ENCODE measurements at places on chromosomes 2 and 18.

DNA sequence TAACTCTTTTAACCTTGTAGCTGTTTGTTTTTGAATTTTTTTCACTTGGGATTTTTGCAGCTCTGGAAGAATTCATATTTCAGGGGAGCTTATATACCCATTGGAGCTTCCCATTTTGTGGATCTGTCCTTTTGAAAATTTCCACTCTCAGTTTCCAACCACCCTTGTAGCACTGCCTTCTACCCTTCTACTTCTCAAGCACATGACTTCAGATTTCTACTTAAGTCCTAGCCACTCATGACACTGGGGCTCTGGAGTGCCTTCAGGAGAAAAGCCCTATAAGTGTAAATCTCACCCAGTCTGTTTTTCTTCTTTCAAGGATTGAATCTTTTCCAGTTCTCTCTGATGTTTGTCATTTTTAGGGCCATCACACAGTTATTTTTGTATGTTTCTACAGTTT lies 283.7 kb upstream of the KCNH7 start:
- no peak for DNase-seq
- no peaks in the 10 kb centered on the region for H3K27me3 ChIP-seq
- no peaks in the 10 kb centered on the region for H3K36me3 ChIP-seq
- H3K4me3 ChIP-seq = no peak overlapping the region
- H3K27ac ChIP-seq = no peak overlapping the region
- no peaks in the 10 kb centered on the region for H3K4me1 ChIP-seq

DNA sequence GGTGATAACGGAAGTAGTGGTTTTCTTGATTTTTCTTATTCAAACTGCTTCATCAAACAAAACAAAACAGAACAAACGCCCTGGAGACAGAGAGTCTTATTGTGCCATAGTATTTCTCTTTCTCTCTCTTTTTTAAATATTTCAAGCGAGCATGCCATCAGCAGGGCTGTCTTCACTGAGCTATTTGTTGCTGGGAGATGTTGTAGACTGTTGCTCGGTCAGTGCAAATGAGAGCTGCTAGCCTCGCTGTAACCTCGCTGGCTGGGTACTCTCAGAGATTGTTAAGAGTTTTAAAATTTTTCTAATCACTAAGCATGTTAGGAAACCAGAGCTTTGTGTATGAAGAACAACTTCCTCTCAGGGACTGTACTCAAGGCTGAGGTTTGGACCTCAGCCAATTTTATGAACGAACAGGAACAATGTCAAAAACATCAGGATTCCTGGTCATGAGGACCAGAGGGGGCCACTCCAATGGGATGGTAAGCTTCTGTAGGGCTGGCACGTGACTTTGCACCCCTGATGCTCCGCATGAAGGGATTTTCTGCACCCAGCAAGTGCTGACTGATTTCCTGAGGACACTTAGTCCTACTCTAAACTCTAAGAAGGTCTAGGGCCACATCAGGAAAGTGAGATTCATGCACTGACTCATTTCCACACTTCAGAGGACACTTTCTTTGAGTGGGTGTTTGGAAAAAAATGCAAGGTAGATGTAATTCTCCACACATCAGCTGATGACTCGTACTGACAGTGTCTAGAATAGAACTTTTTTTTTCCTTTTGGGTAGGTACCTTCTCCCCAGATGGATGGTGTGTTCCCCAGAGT lies 59.8 kb upstream of the IL1R1 start:
- no peak for DNase-seq
- no peaks in the 10 kb centered on the region for H3K27me3 ChIP-seq
- no peaks in the 10 kb centered on the region for H3K4me1 ChIP-seq
- no peak overlapping the region for H3K27ac ChIP-seq
- no peak overlapping the region for H3K4me3 ChIP-seq

GRCh38 chr18:13700153-13700552 lies 26.2 kb downstream of the FAM210A start:
- H3K36me3 ChIP-seq = peaks cover 7% of the 10 kb centered on the region
- no peaks in the 10 kb centered on the region for H3K27me3 ChIP-seq
- H3K4me1 ChIP-seq = no peaks in the 10 kb centered on the region
- DNase-seq = no peak
- H3K4me3 ChIP-seq = no peak overlapping the region

- no peaks in the 10 kb centered on the region for H3K4me1 ChIP-seq
- DNase-seq = no peak
- H3K27ac ChIP-seq = no peak overlapping the region
- no peak overlapping the region for H3K4me3 ChIP-seq
- no peaks in the 10 kb centered on the region for H3K27me3 ChIP-seq
Measured at GRCh38 chr2:65320946-65321345, 93.3 kb downstream of the ACTR2 start.

DNA sequence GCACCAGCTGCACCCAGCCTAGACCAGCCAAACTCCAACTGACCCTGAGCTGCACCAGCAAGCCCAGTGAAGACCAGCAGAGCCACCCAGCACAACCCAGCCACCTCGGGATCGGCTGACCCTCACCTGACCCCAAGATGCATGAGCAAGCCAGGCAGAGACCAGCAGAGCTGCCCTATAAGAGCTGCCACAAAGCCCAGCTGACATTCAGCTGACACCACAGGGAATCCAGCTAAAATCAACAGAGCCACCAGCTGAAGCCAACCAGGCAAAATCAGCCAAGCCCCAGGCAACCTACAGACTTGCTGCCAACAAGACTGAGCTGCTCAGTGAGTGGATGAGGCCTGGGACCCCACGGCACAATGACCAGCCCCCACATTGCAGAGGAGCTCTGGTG lies 54.6 kb downstream of the CYP27C1 start:
- no peak overlapping the region for H3K27ac ChIP-seq
- no peaks in the 10 kb centered on the region for H3K4me1 ChIP-seq
- DNase-seq = no peak
- no peak overlapping the region for H3K4me3 ChIP-seq
- no peaks in the 10 kb centered on the region for H3K36me3 ChIP-seq

DNA sequence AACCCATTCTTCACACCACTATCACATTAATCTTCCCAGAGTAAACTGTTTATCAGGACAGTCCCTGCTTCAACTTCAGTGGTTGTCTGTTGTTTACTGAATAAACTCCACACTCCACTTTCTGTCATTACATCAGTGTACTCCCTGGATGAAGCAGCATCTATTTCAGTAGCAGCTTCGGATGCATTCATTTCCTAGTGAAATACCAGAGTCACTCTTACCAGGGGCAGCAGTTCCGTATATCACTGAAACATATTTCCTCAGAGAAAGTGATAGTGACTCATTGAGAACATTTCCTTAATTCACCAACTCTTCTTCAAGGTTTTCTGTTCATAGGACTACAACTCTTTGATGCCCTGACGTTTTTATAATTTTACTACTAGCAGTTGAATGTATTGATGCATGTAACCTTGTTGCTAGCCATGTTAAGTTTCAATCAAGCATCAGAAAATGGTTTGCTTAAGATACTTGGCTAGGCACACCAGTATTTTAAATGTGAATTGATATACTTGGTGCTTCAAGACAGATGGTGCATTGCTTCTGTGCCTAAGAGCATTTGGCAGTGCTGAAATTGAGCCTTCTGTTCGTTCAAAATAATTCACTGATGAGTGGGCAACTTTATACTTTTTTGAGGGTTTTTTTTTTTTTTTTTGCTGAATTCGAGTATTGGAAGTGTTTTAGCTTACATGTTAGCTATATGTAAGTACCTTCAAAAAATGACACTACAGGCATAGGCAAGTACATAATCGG lies 92.3 kb downstream of the UBE2E3 start:
- H3K36me3 ChIP-seq = no peaks in the 10 kb centered on the region
- H3K4me1 ChIP-seq = no peaks in the 10 kb centered on the region

DNA sequence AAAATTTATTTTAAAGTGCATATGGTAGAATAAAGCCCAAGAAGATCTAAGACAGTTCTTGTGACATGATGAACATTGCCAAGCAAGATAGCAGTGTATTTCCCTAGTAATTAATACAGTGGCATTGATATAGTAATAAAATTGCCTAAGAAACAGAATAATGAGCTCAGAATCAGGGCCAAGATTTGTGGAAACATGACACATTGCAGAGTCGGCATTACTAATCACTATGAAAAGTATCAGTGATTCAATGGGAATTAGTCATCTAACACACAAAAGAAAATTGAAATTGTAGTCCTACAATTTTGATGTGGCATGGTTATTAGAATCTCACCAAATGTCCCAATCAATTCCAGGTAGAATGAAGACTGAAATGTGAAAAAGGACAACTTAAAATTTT lies 243.0 kb upstream of the CYRIA start:
- H3K4me3 ChIP-seq = no peak overlapping the region
- no peaks in the 10 kb centered on the region for H3K36me3 ChIP-seq
- no peaks in the 10 kb centered on the region for H3K27me3 ChIP-seq
- no peaks in the 10 kb centered on the region for H3K4me1 ChIP-seq

- no peaks in the 10 kb centered on the region for H3K27me3 ChIP-seq
- no peak overlapping the region for H3K4me3 ChIP-seq
- H3K36me3 ChIP-seq = no peaks in the 10 kb centered on the region
- no peak overlapping the region for H3K27ac ChIP-seq
- DNase-seq = peak; percentile 69
Measured at GRCh38 chr2:69026026-69026425, 13.0 kb downstream of the ANTXR1 start.

- no peaks in the 10 kb centered on the region for H3K4me1 ChIP-seq
- H3K36me3 ChIP-seq = no peaks in the 10 kb centered on the region
- H3K27ac ChIP-seq = no peak overlapping the region
- H3K4me3 ChIP-seq = no peak overlapping the region
Measured at GRCh38 chr2:64179582-64180321, 35.5 kb upstream of the PELI1 start.
